GM19239 (cell line): ENCODE measurements at places on chromosomes 4 and X.

DNA sequence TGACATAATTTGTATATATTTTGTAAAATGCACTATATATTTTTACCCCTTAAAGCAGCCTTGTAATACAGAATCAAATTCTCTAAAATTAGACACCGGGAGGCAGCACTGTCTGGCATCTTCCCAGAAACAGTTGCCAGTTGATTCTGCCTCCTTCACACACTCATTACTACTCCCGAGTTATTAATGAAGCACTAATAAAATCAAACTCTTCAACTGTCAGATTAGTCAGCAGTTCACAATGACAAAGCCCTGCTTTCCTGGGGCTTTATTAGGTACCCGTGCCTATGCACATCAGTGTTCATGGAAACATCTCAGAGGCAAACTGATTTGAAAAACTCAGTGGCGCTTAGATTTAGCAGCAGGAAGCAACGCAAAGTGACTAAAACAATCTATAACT is 103.5 kb upstream of the VEGFC start:
- DNase-seq: no peak

GRCh38 chr4:31037703-31038102 is 317.5 kb downstream of the PCDH7 start:
- DNase-seq: no peak

- peak; percentile 4 for DNase-seq
Observed at GRCh38 chr4:15003891-15004738, 1.8 kb downstream of the CPEB2 start.

DNA sequence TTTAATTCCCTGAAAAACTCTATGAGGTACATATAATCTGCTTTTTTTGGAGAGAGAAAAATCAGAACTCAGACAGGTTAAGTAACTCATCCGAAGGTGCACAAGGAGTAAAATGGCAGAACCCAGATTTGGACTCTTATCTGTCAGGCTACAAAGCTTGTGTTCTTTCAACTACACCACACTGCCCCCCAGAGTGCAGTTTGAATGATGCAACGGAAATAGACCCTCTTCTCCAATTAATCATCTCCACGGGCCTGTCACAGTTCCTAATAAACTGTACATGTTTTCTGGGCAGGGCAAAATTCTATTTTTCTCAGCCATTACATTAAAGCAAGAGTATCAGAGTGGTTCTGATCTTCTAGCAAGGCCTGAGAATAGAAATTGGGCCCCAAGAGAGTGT is 35.3 kb upstream of the DCX start:
- no peak for DNase-seq

DNA sequence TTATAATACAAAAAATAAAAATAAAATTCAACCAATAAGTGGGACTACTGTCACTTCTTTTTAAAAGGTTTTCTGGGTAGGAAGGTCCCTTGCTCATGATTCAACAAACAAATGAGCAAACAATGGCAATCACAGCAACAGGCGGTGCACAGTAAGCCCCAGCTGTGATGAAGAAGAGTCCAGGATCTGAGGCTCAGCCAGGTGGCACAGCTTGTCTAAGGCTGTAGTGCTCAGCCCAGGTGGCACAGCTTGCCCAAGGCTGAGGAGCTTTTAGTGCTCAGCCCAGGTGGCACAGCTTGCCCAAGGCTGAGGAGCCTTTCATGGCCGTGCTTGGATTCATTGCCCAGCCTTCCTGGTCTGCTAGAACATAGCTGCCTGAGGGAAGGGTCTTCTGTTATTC is 75.0 kb downstream of the ZFYVE28 start:
- DNase-seq: no peak

GRCh38 chr4:189502841-189503435 is 437.7 kb upstream of the FRG1 start:
- DNase-seq: no peak

DNA sequence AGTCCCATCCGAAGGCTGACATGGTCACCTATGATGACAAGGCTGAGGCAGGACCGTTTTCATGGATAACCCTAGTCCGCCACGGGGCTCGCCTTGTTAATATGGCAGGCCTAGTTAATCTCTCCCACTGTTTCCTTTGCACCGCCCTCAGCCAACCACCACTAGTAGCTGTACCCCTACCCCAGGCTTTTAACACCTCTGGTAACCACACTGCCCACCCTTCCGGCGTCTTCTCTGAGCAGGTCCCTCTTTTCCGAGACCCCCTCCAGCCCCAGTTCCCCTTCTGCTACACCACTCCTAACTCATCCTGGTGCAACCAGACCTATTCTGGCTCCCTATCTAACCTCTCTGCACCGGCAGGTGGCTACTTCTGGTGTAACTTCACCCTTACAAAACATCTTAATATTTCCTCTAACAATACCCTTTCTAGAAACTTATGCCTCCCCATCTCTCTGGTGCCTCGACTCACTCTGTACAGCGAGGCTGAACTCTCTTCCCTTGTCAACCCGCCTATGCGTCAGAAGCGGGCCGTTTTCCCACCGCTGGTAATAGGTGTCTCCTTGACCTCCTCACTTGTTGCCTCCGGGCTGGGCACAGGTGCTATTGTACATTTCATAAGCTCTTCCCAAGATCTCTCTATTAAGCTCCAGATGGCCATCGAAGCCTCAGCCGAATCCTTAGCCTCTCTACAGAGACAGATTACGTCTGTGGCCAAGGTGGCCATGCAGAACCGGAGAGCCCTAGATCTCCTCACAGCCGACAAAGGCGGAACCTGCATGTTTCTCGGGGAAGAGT is 964.4 kb downstream of the RPA4 start:
- no peak for DNase-seq

- DNase-seq: no peak
Observed at GRCh38 chr4:37903901-37904300, 13.0 kb downstream of the TBC1D1 start.

DNA sequence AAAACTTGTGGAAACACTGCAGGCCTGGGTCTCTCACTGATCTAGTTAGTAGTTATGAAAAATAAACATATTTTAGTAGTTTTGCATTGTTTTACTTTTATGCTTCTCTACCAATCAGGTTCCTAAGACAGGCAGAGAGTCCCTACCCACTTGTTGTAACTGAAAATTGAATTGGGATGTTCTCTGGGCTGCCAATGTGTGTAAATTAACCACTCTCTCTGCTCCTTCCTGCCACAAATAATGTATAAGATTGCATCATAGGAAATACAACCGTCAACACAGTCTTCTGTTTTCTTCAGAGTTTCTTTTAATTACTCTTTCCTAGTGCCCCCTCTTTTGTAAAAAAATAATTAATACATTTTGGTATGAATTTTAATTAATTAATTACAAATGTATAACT is 677.3 kb downstream of the FSTL5 start:
- DNase-seq: no peak

DNA sequence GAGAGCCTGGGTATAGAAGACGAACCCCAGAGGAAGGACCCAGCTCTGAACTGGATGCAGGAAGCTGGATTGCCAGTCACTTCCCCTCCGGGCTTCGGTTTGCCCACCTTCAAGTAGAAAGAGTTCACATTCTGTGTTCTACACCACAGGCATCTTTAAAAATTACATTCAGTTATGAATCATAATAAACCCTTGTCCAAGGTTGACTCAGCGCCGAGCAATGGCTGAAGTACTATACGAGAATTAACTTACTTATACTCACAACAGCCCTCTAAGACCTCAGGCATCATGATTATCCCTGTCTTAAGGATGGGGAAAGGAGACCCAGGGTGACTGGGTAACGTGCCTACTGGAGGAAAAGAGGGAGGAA is 72.5 kb downstream of the EVC2 start:
- no peak for DNase-seq

DNA sequence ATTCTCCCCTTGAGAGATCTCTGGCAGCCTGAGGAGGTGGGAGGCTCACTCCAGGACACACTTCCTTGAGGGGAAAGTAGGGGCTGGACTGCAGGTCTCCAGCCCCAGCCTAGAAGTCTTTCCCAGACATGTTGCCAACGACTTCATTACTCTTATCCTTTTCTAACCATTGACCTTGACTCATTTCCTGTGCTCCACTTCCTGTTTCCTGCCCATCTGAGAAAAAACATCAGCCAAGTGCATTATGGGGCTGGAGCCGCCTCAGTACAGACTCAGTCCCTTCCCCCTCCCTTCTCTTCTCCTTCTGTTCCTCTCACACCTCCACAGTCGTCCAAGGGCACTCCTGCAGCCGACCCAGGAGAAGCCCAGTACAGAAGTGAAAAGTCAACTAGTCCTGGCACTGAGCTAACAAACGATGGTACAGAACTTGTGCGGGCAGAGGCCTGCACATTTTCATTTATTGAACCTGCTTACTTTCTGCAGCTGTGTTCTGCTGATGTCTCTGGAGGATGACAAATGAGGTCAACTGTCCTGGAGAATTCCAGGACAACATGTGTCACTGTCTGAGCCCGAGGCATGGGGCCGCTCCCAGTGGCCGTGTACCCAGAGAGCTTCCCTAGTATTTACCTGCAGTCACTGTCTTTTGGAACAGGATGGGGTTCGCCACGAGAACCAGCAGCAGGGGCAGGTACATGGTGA is 20.1 kb downstream of the GPR143 start:
- no peak for DNase-seq

- no peak for DNase-seq
Observed at GRCh38 chr4:24991015-24991414, 39.7 kb downstream of the LGI2 start.

GRCh38 chr4:175166020-175166419 is 247.9 kb downstream of the ADAM29 start:
- DNase-seq: no peak

DNA sequence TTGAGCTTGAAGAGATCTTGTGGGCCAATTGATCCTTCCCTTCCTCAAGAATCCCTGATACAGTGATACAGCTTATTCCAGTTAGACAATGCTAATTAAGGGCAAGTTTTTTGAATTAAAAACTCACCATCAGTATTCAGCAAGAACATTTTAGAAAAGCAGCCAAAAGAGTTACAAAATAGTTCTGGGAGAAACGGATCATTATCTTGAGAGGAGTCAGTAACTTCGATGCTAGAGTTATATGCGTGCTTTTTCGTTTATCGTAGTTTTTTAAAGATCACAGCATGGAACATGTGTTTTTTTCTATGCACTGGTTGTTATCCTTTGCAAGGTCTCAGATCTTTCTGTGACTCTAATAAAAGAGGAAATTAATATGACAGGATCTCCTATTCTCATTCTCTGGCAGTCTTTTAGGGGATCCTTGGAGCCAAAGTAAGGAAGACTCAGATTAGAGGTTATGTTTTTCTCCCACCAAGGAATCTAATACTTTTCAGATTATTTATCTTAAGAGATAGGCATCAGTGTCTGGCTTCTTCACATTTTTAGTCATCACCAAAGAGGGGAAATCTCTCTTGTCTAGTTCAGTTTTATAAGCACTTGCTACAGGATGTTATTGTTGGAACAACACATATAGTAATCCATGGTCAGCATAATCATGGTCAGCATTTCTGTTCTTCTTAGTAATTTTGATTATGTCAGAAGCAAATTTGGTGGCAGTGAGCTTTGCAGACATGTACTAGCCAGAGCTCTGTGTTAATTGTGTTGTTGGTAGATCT is 109.7 kb downstream of the PDLIM5 start:
- DNase-seq: no peak

- DNase-seq: no peak
Observed at GRCh38 chr4:101886826-101887225, 96.3 kb downstream of the BANK1 start.

GRCh38 chr4:42716996-42717395 is 60.1 kb upstream of the ATP8A1 start:
- no peak for DNase-seq

GRCh38 chrX:150366951-150367545 is 3.9 kb downstream of the MAMLD1 start:
- DNase-seq: no peak

GRCh38 chrX:112830540-112830939 is 10.1 kb downstream of the AMOT start:
- DNase-seq: no peak

- DNase-seq: no peak
Observed at GRCh38 chr4:158652920-158653319, 18.8 kb downstream of the C4orf46 start.

DNA sequence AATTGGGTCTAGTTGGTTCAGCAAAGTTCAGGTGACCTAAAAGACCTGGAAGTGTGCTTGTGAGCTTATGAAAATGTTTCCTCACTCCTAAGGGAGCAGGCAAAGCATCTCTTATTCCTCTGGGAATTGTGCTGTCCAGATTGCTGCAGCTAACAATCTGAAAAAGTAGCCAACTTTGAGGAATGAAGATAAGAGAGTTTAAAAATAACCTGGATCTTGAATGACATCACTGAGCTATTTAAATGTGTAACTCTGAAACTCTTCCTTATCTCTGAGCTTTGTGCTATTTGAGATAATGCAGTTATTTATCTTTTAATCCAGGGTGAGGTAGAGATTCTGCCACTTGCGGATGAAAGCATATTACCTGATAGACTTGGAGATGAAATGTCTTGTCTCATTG is 384.8 kb downstream of the PPP4R3C start:
- DNase-seq: no peak

GRCh38 chr4:106809076-106809475 is 227.0 kb downstream of the DKK2 start:
- DNase-seq: no peak

- no peak for DNase-seq
Observed at GRCh38 chr4:11598591-11598990, 169.9 kb upstream of the HS3ST1 start.

DNA sequence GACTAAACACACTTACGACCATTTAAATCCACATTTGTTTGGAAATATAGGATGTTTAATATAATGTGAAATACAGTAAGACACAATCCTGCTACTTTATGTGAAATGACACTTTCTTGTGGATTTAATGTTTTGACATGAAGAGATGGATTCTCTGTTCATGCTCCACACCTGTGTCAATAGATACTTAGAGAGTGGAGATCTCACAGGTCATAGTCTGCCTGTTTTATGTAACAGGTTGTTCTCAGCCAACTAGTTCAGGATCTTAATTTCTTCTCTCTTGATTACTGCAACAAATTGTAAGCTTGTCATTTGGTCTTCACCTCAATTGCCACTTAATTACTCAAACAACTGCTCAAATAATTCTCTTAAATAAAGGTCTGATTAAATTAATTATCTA is 1621.2 kb downstream of the PCDH7 start:
- no peak for DNase-seq

DNA sequence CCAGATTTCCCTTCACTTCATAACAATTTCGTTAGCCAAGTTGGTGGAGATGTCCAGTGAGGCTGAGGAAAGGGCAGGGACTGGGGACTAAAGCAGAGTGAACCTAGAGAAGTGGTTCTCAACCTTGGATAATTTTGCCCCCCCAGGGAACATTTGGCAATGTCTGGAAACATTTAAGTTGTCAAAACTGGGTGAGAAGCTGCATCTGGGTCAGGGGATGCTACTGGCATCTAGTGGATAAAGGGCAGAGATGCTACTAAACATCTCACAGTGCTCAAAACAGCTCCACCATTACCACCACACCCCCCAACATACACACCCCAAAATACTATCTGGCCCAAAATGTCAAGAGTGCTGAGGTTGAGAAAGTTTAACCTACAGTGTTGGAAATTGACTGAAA is 32.0 kb upstream of the FGF16 start:
- DNase-seq: no peak

DNA sequence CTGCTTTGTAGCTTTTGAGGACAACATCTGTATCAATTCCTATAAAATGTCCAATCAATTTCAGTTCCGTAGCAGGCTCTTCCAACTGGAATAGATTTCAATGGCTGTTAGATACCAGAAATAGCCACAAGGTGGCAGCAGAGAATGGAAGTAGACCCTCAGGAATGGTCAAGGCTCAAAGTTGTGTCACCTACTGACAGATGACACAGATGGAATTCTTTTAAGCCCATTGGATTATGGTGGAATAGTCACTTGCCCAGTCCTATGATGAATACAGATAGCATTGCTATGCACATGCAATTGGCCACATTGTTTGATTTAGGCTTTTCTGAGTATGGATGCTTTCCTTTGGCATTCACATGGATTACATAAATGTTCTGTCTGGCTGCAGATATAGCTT is 130.4 kb upstream of the RADX start:
- no peak for DNase-seq

GRCh38 chr4:165635381-165635780 is 237.7 kb upstream of the TLL1 start:
- DNase-seq: no peak
